ENCODE measurements at places on chromosomes 3 and 15.

- no peak for DNase-seq
These were observed 49.1 kb upstream of the UTS2B start for GRCh38 chr3:191379446-191379845.

GRCh38 chr3:57556459-57557084, 498 bp downstream of the PDE12 start:
- peak; percentile 42 for DNase-seq

GRCh38 chr15:88949734-88950400, 36.7 kb upstream of the MFGE8 start:
- no peak for DNase-seq

- DNase-seq: no peak
These were observed 40.9 kb downstream of the GNB4 start for GRCh38 chr3:179410331-179410730.

GRCh38 chr15:73948396-73948795, 22.1 kb downstream of the LOXL1 start:
- DNase-seq: no peak

DNA sequence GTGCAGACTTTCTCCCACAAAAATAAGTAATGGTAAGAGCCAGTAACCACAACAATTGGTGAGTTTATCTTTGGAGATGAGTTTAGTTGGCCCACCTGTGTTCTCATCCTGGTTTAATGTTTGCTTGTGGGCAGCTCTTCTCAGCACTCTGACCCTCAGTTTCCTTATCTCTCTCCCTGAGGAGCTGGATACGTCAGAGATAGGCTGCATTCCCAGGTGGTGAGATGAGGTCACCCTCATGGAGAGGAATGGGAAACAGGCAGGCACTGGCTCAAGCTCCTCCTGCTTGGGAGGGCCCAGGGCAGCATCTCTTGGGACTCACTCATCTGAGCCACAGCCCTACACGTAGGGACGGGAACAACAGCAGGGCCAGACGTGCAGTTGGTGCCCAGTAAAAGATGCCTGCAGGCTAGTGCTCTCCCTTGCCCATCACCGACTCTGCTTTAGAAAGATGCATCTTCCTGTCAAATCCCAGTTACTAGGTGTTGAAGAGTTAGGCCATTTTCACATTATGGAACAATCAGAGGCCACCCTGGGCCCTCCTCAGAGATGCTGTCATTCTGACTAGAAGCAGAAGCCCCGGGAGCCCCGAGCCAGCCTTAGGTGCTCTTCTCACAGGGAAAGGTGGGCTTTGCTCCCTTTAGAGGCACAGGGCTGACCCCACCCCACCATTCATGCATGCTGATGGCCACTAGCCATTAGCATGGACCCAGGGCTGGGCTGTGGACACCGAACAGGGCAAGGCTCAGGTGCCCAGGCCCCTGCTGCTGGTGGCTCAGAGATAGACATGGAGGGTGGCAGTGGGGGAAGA, 59.7 kb downstream of the GRIP2 start:
- DNase-seq: no peak

DNA sequence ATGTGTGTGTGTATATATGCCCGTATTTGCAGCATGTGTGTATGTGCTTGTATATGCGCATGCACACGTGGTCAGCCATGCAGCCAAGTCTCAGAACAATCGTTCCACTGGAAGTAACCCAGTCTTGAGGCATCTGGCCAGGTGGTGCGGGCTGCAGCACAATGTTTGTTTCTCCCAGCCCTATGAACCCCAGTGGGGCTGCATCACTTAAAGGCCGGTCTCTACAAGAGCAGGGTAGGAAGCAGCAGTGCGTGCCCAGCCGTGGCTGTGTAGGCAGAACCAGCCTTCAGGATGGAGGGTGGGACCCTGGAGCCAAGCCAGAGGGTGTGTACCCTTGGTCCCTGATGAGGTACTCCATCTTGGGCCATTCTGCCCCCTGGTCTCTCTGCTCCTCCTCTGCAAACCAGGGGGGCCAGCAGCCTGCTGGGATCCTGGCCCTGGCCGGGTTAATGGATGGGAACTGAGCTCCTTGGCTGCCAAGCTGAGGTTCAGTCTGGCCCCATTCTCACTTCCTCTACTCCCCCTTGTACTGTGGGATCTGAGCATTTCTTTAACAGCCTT, 11.8 kb downstream of the KLF13 start:
- no peak for DNase-seq

DNA sequence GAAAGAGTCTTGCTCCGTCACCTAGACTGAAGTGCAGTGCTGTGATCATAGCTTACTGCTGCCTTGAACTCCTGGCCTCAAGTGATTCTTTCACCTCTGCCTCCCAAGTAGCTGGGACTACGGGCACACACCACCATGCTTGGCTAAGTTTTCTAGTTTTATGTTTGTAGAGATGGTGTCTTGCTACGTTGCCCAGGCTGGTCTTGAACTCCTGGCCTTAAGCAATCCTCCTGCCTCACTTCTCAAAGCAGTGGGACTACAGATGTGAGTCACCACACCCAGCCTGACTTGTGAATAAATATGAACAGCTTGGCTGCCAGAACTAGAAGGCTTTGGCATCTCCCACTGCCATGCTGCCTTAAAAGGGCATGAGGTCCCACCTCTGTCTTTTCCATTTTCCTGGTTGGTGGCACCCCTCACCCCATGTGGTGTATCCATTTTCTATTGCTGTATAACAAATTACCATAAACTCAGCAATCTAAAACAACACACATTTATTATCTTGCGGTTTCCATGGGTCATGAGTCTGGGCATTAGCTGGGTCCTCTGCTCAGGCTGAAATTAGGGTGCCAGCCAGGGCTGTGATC, 44.3 kb downstream of the PTPRG start:
- DNase-seq: no peak

All from activated CD4-positive, alpha-beta T cell treated with anti-CD3 and anti-CD28 coated beads, Interleukin-2, amount 10 ng/mL, durations not matched to agents 7 days and 5 days (primary cell).